Effector memory CD4-positive, alpha-beta T cell (primary cell): ENCODE measurements at places on chromosomes 7 and 10.

DNA sequence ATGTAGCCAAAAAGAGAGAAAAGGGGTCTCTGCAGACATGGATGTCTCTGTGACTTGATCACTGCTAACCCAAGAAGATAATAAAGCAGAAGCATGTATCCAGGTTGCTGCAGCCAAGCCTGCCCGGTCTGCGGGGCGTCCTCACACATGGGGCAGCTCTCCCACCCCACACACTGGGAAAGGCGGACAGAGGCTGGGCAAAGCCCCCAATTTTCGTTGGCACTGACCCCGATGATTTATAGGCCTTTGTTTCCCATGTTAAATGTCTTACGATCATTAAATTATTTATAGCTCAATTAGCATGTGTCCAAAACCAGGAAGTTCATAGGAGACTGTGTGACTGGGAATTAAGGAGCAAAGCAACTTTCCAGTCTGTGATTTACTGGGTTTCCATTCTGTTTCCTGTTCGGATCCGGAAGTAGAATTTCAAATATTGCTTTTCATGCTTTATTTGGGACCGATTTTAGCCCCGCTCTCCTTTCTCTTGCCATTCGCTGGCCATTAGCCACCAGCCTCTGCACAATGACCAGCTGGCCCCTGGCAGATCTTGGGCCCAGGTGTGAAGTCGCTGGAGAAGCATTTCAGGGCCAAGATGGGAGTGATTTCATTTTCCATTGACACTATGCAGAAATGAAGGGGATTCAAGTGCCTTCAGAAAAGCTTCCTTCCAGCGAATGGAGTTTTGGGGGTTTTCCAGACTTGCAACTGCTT lies 91.6 kb downstream of the EGFR start:
- DNase-seq, result no peak

DNA sequence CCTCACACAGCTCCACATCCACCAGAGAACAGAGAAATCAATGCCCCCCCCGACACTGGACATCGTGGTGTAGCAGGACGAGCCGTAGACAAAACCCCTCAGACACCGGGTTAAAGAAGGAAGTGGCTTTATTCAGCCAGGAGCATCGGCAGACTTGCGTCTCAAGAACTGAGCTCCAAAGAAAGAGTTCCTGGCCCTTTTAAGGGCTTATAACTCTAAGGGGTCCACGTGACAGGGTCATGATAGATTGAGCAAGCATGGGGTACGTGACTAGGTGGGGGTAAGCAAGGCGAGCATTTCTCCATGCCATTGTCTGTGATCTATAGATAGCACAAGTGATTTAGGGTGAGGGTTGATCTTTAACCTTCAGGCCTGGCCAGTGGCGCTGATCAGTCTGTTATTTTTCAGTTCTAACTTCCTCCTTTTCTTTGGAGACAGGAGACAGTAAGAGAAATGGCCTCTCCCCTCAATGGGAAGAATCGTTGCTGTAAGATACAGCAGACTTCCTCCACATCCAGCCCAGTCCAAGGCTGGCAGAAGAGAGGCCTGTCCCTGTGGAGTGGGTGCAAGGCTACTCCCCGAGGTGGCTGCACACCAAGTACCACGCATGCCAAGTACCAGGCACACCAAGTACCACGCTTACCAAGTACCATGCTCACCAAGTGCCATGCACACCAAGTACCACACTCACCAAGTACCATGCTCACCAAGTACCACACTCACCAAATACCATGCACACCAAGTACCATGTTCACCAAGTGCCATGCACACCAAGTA lies 19.5 kb upstream of the PPP2R2D start:
- no peak for DNase-seq

DNA sequence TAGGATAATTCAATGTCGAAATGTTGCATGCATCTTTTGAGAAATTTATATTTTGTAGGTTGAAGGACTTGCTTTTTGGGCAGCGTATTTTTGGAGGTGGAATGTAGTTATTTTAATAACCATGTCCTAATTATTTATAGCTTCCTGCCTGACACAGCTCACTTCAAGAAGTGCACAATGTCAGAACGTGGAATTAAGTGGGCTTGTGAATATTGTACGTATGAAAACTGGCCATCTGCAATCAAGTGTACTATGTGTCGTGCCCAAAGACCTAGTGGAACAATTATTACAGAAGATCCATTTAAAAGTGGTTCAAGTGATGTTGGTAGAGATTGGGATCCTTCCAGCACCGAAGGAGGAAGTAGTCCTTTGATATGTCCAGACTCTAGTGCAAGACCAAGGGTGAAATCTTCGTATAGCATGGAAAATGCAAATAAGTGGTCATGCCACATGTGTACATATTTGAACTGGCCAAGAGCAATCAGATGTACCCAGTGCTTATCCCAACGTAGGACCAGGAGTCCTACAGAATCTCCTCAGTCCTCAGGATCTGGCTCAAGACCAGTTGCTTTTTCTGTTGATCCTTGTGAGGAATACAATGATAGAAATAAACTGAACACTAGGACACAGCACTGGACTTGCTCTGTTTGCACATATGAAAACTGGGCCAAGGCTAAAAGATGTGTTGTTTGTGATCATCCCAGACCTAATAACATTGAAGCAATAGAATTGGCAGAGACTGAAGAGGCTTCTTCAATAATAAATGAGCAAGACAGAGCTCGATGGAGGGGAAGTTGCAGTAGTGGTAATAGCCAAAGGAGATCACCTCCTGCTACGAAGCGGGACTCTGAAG lies 620 bp downstream of the ZRANB1 start:
- no peak for DNase-seq

DNA sequence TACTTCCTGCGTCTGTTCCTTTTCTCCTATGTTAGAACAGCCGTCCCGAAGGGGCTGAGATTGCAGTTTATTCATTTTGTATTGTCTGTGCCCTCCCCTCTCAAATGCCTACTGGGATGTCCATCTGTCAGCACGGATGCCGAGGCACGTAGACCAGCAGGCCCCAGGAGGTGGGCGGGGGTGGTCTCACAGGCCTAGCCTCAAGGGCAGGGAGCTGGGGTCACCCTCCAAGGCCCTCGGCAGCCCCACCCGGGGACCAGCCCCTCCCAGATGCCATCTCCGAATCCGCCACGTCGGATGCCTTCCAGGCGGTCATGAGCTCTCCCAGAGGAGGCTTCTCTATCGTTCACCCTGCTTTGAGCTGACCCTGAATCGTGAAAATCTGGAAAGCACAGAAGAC lies 59.7 kb downstream of the ELFN1 start:
- DNase-seq, result no peak

DNA sequence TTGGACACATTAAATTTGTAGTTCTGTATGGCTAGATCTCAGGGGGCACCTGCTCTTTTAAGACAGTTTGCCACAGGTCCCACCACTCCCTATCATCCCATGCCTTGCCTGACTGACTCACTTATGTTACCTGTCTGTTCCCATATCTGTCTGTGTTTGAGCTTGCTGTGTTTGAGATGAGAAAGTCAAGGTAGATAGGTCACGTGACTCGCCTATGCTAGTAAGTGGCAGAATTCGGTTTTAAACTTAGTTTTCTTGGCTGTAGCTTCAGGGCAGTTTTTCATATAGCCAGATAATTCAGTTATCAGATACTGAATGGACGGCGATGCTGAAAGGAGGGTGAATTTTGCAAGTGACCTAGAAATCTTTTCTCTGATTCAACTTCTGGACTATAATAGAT lies 348.4 kb downstream of the RPS24 start:
- no peak for DNase-seq

DNA sequence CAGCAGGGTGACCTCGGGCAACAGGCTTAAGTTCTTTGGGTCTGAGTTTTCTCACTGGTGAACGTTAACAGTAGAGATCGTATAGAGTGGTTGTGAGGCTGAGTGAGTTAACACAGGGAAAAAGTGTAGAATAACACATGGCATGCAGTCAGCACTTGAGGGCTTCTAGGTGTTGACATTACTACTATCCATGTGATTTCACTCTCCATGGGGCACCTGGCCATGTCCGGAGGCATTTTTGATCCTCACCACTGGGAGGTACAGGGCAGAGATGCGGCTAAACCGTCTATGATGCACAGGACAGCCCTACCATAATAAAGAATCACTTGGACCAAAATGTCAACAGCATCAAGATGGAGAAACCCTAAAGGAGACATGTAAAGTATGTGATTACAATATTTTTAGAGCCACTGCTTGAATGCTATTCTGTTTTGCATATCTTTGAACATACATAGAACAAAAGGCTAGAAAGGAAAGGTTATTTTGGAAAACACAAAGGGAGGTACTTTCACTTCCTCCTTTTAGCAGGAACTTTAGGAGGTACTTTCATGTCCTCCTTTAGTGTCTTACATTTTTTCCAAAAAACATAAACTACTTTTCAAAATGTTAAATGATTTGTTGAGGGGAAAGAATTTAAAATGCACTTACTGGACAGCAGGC lies 44.3 kb downstream of the NOD1 start:
- DNase-seq, result no peak

GRCh38 chr7:139330333-139331030 lies 10.7 kb upstream of the FMC1 start:
- no peak for DNase-seq

DNA sequence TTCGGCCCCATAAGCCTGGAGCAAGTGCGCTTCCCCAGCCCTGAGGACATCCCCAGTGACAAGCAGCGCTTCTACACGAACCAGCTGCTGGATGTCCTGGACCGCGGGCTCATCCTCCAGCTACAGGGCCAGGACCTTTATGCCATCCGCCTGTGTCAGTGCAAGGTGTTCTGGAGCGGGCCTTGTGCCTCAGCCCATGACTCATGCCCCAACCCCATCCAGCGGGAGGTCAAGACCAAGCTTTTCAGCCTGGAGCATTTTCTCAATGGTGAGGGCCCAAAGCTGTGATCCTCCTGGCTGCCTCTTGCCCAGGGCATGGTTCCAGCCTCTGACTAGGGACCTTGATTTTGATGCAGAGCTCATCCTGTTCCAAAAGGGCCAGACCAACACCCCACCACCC lies 10.1 kb downstream of the IRF5 start:
- no peak for DNase-seq

GRCh38 chr10:120949609-120950031 lies 98.5 kb downstream of the WDR11 start:
- DNase-seq, result no peak

DNA sequence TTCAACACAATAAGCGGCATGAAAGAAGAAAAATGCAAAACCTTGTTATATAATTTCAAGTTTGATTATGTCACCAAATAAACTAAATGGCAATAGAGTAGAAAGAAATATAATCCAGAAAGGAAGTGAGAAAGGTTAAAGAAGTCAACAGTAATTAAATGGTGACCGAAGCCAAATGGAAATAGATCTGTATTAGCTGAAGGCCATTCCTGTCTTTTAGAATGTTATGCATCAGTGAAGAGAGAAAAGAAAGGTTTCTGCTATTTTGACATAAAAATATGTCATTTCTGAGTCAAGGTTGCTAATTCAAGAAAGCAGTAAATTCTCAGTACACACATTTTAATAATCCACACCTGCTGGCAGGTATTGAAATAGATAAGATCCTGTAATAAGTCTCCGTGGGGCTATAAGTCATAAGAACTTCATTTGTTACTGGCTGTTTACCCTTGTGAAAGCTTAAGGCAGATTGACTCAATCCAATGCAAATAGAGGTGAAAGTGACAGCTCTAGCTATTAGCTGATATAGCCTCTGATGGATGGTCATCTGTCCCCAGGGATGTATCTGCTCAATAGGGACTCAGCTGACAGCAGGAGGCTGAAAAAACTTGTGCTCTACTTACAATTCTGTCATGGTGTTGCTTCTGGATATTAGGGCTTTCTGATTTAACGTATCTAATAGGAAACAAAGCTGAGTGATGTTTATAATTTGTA lies 152.1 kb downstream of the FZD1 start:
- no peak for DNase-seq
